ENCODE measurements at places on chromosomes 5 and 9. TPM values are rescaled to one million over a fixed set of nuclear protein-coding genes. Genes with fewer than 3 reads are reported as not detected.

ADGRD2 gene
- total RNA-seq = not detected

MYORG gene
- total RNA-seq = 2.2 TPM

PCDHGC5 gene
- total RNA-seq = not detected

DNA sequence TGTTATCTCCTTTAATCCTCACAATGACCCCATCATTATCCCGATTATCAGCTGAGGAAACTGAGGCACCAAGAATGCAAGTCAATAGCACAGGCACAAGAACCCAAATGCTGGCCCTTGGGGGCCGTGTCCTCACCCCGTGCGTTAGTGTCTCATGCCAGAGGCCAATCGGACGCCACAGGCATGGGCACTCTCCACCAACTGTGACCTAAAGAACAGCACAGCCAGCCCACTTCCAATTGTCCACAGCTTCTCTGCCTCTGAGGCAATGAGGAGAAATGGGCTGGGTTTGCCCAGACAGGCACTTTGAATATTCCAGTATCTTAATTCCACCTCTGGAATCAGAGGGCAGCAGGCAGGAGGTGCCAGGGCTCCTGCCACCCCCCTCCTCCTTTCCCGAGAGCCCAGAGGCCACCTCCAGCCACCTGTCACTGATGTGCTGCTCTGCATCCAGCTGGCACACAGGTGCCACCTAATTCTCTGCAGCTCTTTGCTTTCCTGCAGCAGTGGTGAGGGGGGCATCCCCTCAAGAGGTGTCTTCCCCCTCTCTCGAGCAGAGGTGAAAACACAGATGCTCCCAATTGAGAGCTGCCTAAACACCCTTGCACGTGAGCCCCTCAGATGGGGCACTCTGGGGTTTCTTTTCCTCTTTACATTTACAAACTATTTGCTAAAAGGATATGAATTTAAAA lies 107.5 kb downstream of the ROR2 start:
- no peak for DNase-seq

GRCh38 chr5:146607659-146608332 lies 91.8 kb upstream of the GPR151 start:
- DNase-seq = no peak

DNA sequence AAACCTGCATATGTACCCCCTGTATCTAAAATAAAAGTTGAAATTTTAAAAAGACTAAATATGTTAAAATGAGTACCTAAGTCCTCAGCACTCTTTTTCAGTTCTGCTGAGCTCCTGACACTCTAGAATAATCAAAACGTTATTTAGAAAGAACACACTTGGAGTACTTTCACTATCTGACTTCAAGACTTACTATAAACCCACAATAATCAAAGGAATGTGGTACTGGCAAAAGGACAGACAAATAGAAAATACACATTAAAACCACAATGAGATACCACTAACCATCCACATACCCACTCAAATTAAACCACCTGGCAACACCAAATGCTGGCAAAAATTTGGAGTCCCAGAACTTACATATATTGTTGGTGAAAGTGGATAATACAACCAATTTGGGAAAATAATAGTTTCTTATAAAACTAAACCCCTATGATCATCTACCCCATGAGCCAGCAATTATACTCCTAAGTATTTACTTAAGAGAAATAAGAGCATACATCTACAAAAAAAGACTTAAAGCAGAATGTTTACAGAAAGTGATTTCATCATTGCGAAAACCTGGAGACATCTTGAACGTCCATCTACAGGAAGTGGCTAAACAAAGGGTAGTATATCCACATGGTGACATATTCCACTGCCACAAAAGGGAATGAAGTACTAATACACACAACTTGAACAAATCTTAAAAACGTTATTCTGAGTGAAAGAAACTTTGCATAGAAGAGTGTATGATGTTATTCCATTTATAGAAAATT lies 12.8 kb upstream of the PRSS3 start:
- no peak for DNase-seq

- DNase-seq = no peak
Measured at GRCh38 chr9:2767800-2768677, 50.7 kb downstream of the KCNV2 start.

DNA sequence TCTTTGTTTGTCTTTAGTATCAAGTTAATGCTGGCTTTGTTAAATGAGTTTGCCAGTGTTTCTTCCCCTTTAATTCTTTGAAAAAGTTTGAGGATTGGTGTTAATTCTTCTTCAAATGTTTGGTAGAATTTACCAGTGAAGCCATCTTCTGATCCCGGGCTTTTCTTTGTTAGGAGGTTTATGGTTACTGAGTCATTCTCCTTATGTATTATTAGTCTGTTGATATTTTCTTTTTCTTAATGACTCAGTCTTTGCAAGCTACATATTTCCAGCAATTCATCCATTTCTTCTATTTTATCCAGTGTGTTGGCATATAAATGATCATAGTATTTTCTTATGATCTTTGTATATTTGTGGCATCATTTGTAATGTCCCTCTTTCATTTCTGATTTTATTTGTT lies 74.5 kb upstream of the SPINK5 start:
- DNase-seq = no peak

NR6A1 gene
- 0.84 TPM for total RNA-seq

DNA sequence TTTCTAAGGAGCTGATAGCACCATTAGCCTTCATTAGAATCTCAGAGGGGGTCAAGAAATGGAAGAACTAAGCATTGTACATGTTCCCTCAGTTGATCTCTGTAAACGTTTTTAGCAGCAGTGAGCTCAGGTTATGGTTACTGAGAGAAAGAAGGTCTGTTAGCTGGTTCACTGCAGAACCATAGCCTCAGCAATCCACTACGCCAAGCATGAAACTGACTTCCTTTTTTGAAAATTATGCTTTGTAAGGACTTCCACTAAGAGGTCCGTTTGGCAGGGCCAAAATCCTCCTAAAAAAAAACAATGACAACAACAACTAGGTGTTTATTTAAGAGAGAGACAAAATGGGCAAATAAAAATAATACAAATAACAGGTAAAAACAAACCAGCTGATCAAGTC lies 273.3 kb downstream of the AOPEP start:
- DNase-seq = no peak

GMCL2 gene
- total RNA-seq = not detected

All from activated naive CD4-positive, alpha-beta T cell treated with anti-CD3 and anti-CD28 coated beads, Interleukin-2, amount 50 U/mL, for 72 hours (primary cell).